Tracheal epithelial cell (primary cell): ENCODE measurements at places on chromosomes 1 and 21. TPM values are rescaled to one million over a fixed set of nuclear protein-coding genes. Genes with fewer than 3 reads are reported as not detected.

PLPPR4 gene
- total RNA-seq = not detected in 2 replicates

KCNJ6 gene
- not detected in 2 replicates for total RNA-seq

DEPDC1 gene
- 1.1 and 1.7 TPM in 2 replicates for total RNA-seq

FAM72D gene
- not detected in 2 replicates for total RNA-seq
